GM06990 (cell line): ENCODE measurements at places on chromosomes 16 and 17.

DNA sequence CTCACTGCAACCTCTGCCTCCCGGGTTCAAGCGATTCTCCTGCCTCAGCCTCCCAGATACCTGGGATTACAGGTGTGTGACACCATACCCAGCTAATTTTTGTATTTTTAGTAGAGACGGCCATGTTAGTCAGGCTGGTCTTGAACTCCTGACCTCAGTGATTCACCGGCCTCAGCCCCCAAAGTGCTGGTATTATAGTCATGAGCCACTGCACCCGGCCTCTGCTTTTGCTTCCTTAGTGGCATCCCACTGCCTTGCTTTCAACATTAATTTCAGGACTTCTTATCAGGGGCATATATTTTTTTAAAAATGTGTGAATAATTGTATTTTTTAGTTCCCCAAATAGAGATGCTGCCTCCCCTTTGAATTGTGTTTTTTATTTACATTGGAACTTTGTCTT lies 98.8 kb downstream of the SYCE1L start:
- DNase-seq, result no peak

GRCh38 chr17:78473951-78474613 lies 95.6 kb downstream of the PGS1 start:
- DNase-seq, result no peak

GRCh38 chr17:47636273-47637030 lies 13.3 kb upstream of the KPNB1 start:
- no peak for DNase-seq

DNA sequence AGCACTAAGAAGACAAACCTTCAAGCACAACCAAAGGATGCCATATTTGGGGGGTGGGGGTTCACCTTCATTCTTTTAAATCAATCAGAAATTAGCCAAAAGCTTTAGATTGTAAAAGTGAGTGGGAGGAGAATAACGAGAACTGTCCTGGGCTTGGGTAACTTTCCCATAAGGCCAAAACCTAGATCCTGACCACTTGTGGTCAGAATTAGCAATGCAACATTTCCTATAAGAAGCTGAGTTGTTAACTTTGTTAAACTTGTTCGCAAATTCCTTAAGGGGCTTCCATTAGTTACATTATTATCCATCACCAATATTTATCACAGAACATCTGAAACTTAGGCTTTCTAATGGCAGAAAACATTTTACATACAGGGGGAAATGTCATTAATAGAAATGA lies 25.1 kb downstream of the STAT5B start:
- no peak for DNase-seq

DNA sequence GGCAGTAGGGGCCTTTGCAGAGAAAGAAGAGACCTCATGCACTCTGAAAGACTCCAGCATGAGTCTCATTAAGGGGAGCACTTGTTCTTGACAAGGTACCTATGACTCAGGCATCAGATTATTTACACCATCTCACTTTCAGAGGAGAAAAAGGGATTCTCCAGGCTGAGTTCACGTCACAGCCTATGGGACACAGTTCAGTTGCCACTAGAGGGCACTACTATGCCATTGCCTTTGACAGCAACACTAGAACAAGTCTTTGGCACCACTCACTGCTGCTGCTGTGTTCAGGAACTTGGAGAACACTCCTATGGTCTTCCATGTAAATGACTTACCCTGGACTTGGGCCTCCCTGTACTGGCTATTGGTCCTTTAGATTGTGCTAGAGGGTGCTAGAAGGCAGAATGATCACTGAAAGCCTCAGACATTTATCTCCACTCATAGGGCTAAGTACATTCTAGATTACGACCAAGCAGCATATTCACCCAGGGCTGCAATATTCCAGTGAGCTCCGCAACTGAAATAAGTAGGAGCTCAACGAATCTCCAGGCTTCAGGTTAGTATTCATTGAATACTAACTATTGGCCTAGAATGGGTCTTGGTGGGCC lies 225.1 kb upstream of the CA10 start:
- no peak for DNase-seq

DNA sequence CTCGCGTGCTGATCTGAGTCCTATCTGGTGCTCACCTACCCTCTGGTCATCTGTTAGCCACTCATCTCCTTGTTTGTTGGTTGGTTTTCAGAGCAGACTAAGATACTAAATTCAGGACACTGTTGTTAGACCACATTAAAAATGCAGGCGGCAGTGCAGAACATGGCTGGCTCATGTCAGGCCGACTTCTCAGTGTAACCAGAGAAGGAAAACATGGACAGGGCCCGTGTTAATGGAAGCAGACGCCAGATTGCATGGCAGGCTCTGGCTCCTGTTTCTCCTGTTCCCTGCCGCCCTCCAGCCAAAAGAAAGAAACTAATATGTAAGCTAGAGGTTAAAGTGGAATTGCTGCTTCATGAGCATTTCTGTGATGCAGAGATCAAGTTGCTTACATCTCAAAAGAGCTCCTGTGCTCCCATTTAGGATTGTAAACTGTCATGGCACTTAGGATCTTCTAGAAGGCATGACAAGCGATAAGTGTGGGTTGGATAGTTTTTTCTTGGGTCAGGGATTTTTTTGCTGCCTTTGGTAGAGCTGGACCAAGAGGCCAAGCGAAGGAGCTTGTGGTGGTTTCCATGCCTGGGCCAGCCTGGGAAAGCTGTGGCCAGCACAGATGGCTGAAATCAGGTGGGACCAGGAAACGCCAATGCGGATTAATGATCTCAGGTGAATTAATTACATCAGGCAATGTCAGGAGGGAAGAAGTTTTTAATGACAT lies 56.1 kb downstream of the YPEL2 start:
- DNase-seq, result no peak

DNA sequence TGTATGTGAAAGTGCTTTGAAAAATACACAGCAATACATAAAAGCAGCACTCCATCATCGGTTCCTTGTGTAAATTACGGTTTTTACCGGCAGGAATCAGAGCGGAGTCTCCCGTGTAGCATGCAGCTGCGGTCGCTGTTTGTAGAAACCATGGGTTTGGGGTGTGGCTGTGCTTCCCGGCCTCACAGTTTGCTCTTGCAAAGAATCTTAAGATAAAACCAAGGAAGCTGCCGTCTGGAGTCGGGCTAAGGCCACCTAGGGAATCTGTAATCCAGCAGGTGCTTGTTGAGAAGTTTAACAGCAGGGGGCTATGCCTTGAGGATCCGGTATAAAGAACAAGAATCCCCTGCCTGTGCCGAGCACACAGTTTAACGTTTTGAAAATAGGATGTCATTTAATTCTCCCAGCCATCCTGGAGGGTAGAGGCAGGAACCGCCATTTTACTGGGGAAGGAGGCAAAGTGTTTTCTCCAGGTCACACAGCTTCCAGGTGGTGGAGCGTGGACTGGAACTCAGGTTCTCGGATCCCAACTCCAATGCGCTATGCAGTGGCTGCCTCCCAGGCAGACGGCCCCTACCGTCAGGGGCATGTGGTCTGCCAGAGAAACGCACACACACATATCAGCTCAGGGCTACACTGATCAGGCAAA lies 6.0 kb upstream of the TLCD3A start:
- DNase-seq, result no peak

- DNase-seq, result no peak
Measured at GRCh38 chr16:2839650-2840450, 9.7 kb downstream of the ZG16B start.

DNA sequence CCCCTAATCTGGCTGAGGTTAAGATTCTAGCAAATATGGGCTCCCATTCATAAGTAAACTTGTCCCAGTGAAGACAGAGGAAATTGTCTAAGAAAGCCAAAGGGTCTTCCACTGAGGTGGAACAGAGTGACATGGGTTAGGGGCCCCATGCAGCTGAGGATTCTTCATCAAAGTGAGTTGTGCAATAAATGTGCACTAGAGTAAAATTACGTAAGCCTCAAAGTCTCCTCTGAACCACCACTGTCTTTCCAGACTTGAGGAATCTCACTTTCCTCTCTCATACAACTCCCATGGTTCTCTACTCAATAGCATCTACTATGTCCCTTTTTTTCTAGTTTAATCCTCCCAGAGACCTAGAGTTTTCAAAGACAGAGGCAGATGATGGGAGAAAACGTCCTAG lies 132.4 kb downstream of the CA10 start:
- no peak for DNase-seq

DNA sequence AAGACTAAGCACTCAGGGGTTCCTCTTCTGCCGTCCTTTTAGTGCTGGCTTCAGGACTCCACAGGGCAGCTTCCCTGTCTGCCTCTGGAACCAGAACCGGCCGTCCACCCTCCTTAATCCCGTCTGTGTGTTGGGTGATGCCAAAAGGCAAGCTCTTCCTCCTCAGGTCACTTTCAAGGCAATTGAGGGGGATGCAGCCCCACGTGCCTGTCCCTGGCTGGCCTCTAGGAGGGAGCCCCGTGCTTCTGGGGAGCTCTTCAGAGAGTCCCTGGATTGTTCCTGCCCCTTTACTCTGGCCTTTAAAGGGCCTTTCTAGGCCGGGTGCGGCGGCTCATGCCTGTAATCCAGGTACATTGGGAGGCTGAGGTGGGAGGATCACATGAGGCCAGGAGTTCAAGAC lies 77.1 kb downstream of the CRISPLD2 start:
- no peak for DNase-seq

- peak; percentile 83 for DNase-seq
Measured at GRCh38 chr16:21158208-21159110, at the start of gene LDAF1. TSS of gene LDAF1 (plus strand) at chr16:21158674. CDS start at chr16:21161183, 2,509 bp downstream.

DNA sequence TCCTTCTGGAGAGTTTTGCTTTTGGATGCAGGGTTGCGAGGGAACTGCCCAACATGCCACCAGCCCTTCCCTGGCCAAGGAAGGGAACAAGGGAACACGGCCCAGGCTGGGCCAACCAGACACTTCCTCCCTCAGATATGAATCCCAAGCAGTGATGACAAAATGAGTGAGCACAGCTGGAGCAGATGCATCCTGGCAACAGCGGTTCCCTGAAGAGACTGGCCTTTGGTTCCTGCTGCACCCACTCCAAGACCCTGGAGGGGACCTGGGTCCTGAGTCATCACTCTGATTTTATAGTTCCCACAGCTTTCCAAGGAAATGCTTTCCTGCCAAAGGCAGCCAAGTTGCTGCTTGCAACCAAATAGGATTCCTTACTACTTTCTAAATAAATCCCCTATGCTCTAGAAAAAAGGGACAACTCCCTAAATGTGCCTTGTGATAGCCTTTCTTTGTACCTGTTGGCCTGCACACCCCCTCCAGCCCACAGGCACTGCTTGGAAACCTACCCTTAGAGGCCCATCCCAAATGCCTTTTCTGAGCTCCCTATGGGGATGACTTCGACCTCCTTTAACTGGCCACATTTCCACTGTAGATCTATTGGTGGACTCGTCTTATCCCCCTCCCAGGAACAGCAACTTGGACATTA lies 5.3 kb downstream of the ST3GAL2 start:
- DNase-seq, result no peak

GRCh38 chr17:10739386-10739785 lies 9.6 kb upstream of the TMEM220 start:
- no peak for DNase-seq

GRCh38 chr17:46108550-46109110 lies 84.6 kb downstream of the KANSL1 start:
- DNase-seq, result no peak

DNA sequence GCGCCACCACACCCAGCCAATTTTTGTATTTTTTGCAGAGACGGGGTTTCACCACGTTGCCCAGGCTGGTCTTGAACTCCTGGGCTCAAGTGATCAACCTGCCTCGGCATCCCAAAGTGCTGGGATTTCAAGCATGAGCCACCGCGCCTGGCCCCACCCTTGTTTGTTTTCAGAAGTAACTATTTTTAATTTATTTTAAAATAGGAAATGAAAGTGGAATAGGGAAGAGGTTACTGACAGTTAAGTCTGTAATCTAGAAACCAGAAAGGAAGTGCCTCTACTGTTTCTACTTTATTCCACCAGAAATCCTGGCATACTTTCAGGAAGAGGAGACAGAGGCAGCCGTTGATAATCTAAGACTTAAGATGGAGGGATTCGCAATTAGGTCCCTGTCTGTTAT lies 225.6 kb downstream of the TANC2 start:
- peak; percentile 6 for DNase-seq

GRCh38 chr17:81194941-81195901 lies 27.5 kb downstream of the CEP131 start:
- no peak for DNase-seq

- DNase-seq, result no peak
Measured at GRCh38 chr16:89545831-89546574, 14.5 kb upstream of the RPL13 start.

GRCh38 chr16:74837056-74837455 lies 62.4 kb upstream of the FA2H start:
- DNase-seq, result no peak

- no peak for DNase-seq
Measured at GRCh38 chr17:77143306-77143705, 2.5 kb downstream of the SEC14L1 start.

GRCh38 chr16:68728523-68728922 lies 8.6 kb upstream of the CDH1 start:
- no peak for DNase-seq

DNA sequence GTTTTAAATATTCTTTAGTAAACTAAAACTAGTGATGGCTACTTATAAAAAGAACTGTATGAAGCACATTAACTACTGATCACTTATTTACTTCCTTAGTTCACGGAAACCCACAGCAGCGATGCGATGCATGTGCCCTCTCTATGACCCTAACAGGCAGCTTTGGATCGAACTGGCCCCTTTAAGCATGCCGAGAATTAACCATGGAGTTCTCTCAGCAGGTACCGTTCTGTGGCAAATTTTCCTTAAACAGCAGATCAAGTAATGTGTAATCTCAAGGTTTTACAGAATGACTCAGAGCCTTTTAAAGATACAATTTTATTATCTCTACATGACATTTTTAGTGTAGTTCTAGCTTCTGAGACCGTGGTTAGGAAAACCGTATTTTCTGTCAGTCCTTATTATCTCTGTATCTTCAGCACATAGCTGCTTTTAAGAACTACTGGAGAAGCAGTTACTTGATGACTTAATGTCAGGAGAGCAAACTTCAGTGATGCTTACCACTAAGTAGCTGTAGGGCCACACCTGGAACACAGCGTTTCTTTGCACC lies 43.0 kb downstream of the GAN start:
- no peak for DNase-seq

DNA sequence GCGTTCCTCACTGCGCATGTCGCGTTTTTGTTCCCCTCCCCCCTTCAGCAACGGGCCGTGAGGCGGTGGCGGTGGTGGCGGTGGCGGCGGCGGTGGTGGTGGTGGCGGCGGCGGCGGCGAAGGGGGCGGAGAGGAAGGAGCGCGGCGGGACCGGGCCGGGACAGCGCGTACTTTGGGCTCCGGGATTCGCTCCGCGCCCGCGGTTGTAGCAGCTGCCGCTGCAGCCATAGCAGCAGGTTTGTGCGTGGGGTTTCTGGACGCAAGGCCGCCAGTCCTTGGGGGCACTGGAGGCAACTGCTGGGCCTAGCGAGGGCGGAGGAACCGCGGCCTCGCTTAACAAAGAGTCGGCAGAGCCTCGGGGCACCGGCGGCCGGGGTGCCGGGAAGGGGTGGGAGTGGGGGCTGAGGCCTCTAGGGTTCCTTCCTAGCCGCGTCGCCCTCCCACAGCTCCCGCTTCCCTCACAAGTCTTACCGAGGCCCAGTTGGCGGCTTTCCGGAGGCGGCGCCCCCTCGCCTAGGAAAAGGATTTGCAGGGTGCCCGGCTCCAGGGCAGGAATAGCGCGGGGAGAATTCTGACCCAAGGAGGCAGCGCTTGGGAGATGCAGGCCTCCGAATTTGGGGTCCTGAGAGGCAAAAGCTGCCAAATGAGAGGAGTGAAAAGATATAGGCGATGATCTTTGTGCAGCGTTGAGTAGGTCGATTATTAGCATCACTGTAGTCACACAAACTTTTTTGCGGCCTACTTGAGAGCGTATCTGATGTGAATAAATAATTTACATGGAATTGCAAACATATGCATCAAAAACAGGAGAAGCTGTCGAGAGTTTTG lies at the start of gene DDX42:
Gene DDX42 (plus strand): TSS at position 30 of the 828 bp plus-strand sequence. CDS start 12,880 bp downstream, outside the sequence.
- no peak for DNase-seq

GRCh38 chr17:77618173-77618572 lies 340.3 kb upstream of the TNRC6C start:
- DNase-seq, result no peak
